Activated T-cell treated with anti-CD3 and anti-CD28 coated beads, Interleukin-2, amount 50 U/mL, for 72 hours (primary cell): ENCODE measurements at places on chromosomes 2 and 18. TPM values are rescaled to one million over a fixed set of nuclear protein-coding genes. Genes with fewer than 3 reads are reported as not detected.

Gene NAT8
- not detected for total RNA-seq

Gene MSTN
- not detected for total RNA-seq

Gene ZAP70
- total RNA-seq = 164 TPM

DNA sequence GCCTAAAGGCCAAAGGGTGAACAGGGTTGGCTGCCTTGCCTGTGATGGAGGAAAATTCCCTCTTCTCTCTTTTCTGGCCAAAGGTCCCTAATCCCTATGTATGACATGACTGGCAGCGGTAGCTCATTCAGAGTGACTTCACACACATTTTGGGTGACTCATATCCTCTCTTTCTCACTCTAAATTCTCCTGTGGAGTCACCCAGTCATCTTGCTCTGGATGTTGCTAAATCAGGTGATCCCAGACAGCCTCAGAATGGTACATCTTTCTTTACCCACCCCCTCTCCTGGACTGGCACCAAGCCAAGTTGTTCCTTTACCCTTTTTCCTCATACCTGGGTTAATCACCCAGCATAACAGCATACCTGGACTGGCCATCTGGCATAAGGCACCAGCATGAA lies 77.2 kb downstream of the NEURL3 start:
- peaks cover 4% of the 10 kb centered on the region for H3K36me3 ChIP-seq
- peak; percentile 25 for DNase-seq
- peak overlapping the region; percentile 22 for H3K4me3 ChIP-seq
- peak overlapping the region; percentile 9 for H3K27ac ChIP-seq

DNA sequence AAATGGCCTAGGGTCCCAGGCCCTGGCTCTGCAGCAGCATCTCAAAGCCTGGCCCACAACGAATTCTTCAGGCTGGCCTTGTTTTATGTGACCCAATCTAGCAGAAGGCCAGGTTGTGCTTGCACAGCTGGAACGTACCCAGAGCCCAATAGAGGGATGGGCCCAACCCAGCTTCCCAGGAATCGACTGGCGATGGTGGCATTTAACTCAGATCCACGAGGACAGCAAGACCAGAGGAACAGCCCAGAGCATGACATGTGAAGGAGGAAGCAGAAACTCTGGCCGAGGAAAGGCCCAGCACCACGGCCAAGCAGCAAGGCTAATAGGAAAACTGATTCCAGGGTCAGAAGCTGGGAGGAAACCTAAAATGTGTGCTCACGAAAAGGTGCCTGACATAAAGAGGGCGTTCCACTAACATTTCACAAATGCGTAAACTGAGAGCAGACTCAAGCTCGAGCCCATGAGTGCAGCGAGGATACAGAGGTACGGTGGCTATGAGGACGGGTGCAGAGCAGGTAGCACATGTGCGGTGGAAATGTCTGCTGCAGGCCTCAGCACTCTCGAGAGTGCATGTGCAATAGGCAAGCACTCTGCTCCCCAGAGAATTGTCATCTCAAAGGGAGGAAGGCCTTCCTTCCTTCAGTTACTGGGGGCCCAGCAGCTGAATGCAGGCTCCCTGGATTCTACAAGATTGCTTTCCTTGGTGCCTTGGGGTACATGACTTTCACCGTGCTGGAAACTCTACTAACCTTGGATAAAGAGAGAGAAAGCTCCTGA lies 156.9 kb upstream of the GLI2 start:
- H3K4me3 ChIP-seq = no peak overlapping the region
- peaks cover 35% of the 10 kb centered on the region for H3K27me3 ChIP-seq
- no peak overlapping the region for H3K27ac ChIP-seq
- H3K36me3 ChIP-seq = peaks cover 2% of the 10 kb centered on the region
- no peaks in the 10 kb centered on the region for H3K4me1 ChIP-seq

GRCh38 chr2:98377544-98377943 lies 31.3 kb downstream of the CNGA3 start:
- H3K4me1 ChIP-seq = no peaks in the 10 kb centered on the region
- DNase-seq = no peak
- no peak overlapping the region for H3K27ac ChIP-seq

DNA sequence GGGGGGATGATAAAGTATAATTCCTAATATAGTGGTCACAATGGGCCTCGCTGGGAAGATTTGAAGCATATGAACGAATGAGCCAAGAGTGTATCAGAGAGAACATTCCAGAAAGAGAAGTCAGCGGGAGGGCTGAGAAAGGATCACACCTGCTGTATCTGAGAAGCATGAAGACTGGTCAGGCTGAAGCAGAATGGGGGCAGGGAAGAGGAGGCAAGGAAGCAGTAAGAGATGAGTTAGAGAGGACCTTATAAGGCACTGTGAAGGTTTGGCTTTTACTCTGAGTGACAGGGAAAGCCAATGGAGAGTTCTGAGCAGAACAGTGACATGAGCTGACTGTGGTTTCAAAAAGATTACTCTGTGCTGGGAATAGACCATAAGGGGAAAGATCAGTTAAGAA lies 73.5 kb downstream of the CHN1 start:
- H3K27me3 ChIP-seq = no peaks in the 10 kb centered on the region
- no peak for DNase-seq
- no peaks in the 10 kb centered on the region for H3K4me1 ChIP-seq
- no peak overlapping the region for H3K27ac ChIP-seq
